ENCODE measurements at places on chromosomes 1 and 21.

- no peak for DNase-seq
Measured at GRCh38 chr1:181345146-181345545, 138.2 kb upstream of the CACNA1E start.

GRCh38 chr1:8698012-8698630 lies 119.3 kb downstream of the RERE start:
- DNase-seq: no peak

DNA sequence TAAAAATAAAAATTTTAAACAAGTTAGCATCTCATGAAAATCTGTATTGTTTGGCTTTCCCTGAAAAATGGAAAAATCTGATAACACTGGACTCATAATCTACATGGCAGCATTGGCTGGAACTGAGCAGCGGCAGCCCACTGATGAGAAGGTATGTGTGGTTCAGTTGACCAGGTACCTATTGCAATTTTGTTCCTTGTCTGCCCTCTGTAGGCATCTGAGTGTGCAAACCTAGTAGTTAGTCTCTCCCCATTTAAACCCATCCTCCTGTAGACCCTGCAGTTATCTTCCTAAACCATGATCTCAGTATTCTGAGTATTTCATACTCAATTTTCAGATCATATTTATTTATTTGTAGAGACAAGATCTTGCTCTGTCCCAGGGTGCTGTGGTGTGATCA lies 59.4 kb upstream of the SERBP1 start:
- no peak for DNase-seq

DNA sequence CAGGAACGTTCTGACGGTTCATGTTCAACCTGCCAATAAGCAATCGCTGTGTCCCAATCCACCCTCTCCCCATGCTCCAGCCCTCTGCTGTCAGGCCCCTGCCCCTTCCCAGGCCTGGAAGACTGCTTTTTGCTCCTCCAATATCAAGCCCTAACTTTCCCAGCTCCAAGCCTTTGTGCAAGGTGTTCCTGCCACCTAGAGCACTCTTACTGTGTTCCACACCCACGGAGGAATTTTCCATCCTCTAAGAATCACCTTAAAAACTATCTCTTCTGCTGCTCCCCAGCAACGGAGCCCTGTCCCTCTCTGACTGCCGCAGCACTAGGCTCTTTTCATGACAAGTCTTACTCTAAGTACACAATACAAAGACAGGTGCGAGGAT lies 657.9 kb downstream of the AJAP1 start:
- DNase-seq: no peak

DNA sequence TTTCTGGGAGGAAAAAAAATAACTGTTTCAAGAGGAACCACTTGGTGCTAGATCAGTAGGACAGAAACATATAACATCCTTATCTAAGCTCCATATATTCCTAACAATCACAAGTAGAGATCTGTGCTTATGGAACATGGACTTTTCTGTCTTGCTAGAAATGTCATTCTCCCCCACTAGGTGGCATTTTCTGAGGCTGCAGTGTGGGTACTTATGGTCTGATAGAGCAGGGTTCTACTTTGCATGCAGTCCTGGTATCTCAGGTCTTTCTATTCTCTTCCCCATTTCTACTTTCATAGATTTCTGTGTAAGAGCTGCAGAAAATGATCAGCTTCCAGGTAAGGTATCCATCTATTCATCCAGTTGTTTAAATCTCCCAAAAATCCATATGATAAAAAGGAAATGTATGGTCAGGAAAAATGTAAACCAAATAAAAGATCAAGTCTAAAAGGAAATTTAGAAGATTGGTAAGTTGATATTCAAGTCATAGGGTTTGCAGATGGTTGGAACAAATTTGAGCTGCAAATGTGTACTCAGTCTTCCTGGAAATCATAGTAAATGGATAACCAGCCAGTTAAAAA lies 1.5 kb downstream of the ZNF684 start:
- no peak for DNase-seq

- no peak for DNase-seq
Measured at GRCh38 chr1:210428696-210429095, 100.0 kb downstream of the HHAT start.

DNA sequence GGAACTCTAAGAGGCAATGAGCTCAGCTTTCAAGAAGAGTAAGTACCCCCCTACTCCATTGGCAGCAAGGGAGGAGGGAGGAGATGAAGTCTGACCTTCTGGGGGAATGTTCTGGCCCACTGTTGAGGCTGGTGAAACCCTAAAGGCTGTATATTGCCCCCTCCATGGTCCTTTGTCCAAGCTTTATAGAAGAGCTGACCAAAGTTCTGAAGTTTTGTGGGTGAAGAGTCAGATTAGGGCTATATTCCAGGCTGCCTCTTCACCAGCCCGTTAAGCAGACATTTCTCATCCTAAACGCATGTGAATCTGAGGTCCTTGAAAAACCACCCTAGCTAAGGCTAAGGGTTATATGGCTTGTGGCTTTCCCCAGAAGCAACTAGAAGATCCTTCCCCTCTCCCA lies 1.4 kb downstream of the C1orf94 start:
- no peak for DNase-seq

All from BJ (cell line).